GM10248 (cell line): ENCODE measurements at places on chromosomes 5 and 9.

- peak; percentile 77 for DNase-seq
Observed at GRCh38 chr9:130235558-130236435, 29.8 kb upstream of the HMCN2 start.

GRCh38 chr5:134175921-134176510 lies 734 bp downstream of the SKP1 start:
- no peak for DNase-seq

- DNase-seq: no peak
Observed at GRCh38 chr9:106478312-106478711, 384.7 kb upstream of the ZNF462 start.

DNA sequence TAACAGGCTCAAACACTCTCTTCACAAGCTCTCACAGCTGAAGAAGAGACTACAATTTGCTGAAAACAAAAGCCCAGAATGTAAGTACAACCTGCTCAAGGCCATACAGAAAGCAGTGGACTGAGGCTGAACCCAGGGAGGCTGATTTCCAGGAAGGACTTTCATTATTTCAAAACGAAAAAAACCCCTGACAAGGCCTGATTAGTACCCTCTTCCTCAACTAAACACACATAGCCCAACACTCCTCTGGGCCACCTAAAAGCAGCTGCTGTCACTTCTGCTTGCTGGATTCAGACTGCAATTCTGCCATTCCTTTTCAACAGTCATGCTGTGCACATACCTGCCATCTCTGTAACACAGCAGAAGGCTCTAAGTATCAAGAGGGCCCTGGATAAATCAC lies 18.2 kb downstream of the NRG2 start:
- DNase-seq: no peak

DNA sequence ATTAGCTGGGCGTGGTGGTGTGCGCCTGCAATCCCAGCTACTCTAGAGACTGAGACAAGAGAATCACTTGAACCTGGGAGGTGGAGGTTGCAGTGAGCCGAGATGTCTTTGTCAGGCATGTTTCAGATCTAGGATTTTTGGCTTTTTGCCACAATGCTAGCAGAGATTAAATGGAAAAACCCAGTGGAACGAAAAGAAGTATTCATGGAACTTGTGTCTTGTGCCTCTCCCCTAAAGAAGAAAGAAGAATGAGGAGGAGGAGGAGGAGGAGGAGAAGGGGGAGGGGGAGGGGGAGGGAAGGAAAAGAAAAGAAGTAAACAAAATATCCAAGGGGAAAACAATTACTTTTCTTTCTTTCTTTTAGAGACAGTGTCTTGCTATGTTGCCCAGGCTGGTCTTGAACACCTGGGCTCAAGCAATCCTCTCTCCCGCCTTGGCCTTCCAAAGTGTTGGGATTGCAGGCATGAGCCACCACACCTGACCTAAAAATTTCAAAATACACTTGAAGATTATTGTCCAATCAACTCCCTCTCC lies 106.0 kb downstream of the ARRDC3 start:
- DNase-seq: no peak

- DNase-seq: no peak
Observed at GRCh38 chr5:142683881-142684505, 1.9 kb downstream of the FGF1 start.

GRCh38 chr5:118314931-118315330 lies 673.4 kb downstream of the DTWD2 start:
- DNase-seq: no peak

- DNase-seq: no peak
Observed at GRCh38 chr5:77139001-77139400, 51.9 kb upstream of the ZBED3 start.
